ENCODE measurements at places on chromosomes 13 and 19. TPM values are rescaled to one million over a fixed set of nuclear protein-coding genes. Genes with fewer than 3 reads are reported as not detected.

- no peak for DNase-seq
Measured at GRCh38 chr13:29526741-29527140, 68.7 kb downstream of the SLC7A1 start.

- no peak for DNase-seq
Measured at GRCh38 chr19:9936326-9937000, at the start of gene OLFM2. TSS of gene OLFM2 (minus strand) at chr19:9936515. CDS start at chr19:9936366, 149 bp downstream.

GRCh38 chr19:30662211-30662861 lies 290.2 kb downstream of the ZNF536 start:
- no peak for DNase-seq

DNA sequence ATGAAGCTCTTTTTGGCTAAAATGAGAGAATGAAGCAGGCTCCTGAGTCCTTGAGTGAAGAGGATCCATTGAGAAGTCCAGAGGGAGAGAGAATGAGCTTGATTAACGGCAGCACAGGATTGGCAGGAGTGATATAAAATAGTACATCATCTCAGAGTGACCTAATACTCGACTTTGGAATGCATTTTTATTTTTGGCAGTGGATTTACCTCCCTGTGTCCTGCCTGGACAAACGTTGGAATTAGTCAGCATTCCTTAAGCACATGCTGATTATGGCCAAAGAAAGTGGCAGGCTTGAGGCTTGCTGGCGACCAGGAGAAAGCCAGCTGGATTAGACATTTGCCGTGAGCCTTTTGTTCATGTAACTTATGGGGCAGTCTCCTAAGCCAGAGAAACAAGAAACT lies 22.9 kb downstream of the LRCH1 start:
- DNase-seq: no peak

GRCh38 chr13:26050568-26051230 lies 1.1 kb downstream of the SHISA2 start:
- no peak for DNase-seq

GRCh38 chr13:91644806-91645205 lies 246.4 kb downstream of the GPC5 start:
- DNase-seq: no peak

- DNase-seq: no peak
Measured at GRCh38 chr19:867301-867793, 7.9 kb downstream of the CFD start.

GRCh38 chr19:14580623-14581237 lies 2.2 kb upstream of the CLEC17A start:
- DNase-seq: no peak

- DNase-seq: peak; percentile 84
Measured at GRCh38 chr19:49142866-49143335, 12.3 kb downstream of the HRC start.

DNA sequence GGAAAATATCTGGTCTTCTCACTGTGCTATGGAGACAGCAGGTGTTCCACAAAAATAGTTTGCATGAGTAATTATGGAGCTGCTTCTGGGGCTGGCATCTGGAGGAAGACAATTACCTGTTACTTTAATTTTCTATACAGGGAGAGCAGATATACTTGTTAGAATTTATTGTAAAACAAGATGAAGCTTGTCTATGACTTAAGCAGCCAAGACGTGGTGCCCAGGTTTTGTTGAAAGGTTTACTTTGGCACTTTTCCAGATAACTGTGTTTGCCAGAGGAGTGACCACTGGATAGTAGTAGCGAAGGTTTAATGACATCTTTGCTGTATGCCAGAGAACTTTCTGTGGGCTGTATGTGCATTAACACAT lies 134.5 kb upstream of the KL start:
- DNase-seq: no peak

GRCh38 chr13:89916551-89916950 lies 1430.9 kb upstream of the MIR17HG start:
- no peak for DNase-seq

- DNase-seq: no peak
Measured at GRCh38 chr19:46791944-46792343, 3.5 kb upstream of the SLC1A5 start.

- DNase-seq: no peak
Measured at GRCh38 chr13:24274452-24275021, 34.8 kb upstream of the C1QTNF9 start.

DNA sequence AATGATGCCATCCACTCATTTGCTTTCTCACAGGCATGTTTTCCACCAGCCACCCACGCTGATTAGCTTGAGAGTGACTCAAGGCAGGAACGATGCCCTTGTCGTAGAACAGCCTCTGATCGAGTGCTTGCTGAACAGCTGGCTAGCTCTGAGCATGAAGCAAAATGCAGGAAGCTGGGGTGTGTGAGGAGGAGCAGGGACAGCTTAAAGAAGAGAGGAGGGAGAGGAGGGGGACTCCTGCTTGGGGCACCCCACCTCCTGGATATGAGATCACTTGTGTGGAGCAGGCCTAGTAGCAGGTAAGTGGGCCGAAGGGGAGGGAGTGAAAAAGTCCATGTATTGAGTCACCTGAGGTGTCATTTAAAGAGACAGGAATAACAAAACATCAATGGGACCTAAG lies 48.8 kb downstream of the IRS2 start:
- no peak for DNase-seq

DNA sequence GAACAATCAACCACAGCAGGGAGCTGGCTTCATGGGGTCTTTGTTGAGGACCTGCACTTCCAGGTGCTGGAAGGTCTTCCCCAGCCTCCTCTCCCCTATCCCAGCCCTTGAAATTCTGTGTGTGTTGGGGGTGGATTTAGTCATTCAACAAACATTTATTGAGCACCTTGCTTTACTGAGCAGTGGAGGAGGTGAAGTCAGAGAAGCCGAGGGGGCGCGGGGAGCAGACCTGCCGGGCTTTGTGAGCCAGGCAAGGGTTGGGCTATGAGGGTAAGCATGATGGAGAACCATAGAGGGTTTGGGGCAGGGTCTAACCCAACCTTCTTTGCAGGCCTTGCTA lies 3.5 kb upstream of the C19orf85 start:
- DNase-seq: no peak

DNA sequence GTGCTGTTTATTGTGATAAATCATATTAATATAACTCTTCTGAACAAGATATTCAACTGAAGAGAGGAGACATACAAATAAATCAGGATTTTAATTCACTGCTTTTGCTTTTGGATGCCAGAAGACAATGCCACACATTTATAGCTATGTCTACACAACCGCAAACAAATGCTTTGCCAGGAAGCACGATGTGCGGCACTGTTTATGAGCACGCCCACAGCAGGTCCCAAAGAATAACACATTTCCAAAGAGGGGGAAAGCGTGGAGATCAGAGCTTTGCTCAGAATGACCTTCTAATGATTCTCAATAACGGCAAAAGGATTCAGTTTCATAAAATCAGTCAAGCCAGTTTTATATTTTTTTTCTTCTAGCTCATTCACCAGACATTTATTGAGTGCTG lies 16.7 kb downstream of the FAM216B start:
- no peak for DNase-seq

DNA sequence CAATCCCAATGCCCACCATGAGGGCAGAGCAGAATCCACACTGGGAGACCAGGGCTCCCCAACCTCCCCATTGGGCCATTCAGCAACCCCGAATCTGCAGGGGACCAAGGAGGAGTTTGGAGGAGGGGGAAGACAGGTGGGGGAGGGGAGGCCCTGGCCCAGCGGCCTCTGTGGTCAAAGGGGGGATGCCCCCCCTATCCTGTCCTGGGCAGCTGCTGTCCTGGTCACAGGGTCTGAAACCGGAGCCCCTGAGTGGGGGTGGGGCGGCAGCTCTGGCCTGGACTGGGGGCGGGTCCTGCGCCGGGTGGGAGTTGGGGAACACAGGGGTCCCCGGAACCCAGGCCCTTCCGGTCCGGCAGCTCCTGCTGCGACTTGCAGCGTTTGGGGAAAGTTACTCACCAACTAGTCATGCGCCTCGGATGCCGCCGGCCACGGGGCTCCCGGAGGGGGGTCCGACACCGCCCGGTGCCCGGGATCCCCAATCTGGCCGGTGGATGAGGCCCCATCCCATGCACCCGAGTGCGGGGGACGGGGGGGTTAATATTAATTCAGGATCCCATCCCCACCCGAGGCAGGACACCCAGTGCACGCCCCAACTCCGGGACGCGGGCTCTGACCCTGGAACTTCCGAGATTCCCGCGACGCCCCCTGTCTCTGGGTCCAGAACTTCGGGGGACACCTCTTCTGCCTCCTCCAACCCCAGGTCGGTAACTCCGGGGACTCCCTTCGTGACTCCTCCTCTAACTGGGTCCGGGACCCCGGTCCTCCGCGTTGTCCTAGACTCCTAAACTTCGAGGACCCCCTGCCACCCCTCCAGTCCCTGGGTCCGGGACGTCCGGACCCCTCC lies 872 bp downstream of the HOMER3 start:
- DNase-seq: no peak

DNA sequence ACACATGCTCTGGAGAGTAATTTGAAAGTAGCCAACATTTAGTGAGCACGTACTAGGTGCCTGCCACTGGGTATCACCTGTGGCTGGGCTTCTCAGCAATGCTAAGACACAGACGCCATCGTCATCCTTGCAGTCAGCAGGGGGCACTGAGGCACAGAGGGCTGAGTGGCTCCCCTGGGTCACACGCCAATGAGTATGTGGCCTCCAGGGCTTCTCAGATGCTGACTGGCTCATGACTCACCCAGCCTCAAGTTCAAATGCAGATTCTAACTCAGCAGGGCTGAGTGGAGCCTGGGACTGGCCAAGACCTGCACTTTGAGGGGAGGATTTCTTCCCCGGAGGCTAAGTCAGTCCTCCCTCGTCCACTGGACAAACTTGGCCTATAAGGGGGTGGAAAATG lies 115.1 kb upstream of the CACNA1A start:
- DNase-seq: no peak

- DNase-seq: no peak
Measured at GRCh38 chr19:13077240-13077639, 25.4 kb downstream of the LYL1 start.

- peak; percentile 45 for DNase-seq
Measured at GRCh38 chr13:105343134-105343806, 1192.2 kb downstream of the EFNB2 start.

DNA sequence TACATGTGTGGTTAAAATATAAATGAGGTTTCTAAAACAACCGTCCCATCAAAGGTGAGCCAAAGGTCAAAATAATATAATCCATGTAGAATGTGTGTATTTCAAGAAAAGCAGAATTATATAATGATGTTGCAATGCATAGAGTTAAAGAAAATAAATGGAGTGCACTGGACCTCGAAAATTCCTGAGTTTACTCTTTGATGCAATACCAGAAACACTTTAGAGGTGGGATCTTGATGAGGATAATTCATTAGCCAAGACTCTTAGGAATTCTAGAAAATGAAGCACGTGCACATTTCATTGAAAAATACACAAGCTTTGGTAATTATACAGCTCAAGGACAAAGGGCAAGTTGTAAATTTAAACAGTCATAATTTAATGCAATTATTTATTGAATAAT lies 508.9 kb upstream of the ARGLU1 start:
- DNase-seq: no peak

DNA sequence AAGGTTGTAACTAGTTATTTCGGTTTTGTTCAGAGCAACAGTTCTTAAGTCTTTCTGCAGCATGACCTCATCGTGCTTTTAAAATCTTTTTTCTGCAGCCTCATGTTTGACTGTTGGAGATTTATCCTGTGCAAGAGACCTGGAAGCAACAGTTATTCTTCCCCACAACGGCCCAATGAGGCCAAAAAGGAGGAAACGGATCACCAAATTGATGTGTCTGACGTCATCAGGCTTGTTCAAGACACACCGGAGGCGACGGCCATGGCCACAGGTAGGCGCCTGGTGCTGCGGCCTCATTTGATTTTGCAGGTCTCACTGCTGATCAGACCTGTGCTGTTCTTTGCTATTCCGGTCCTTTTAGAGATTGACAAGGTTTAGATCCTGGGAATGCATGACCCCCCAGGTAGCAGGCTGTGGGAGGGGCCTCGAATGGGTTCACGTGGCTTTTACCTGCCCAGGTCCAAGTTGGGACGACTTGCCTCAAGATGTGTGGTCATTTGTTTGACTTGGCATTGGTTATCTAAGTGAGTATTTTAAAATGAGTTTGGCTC lies 66.8 kb upstream of the MCF2L start:
- DNase-seq: no peak

DNA sequence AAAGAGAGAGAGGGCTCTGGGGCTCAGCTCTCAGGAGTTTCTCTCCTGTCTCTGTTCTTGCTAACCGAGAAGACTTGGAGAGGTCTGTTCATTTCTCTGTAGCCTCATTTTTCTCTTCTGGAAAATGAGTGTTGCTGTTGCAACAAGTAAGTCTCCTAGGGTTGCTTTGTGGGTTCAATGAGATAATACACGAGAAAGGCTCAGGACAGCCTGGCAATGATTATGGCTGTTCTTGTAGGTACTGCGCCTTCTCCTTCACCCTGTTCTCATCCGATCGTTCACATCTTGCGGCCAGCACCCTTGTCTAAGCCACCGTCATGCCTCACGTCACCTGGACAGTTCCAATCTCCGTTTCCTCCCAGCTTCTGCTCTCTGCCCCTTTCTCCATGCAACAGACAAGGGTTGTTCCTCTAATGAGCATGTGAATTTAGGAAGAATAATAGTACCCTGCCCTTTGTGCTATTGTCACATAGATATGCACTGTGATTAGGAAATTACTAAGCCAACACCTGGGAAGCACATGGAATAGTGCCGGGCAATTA lies 4.2 kb downstream of the C5AR1 start:
- DNase-seq: no peak

Gene MAG
- 2.4 TPM for polyA plus RNA-seq

Gene SMAD9
- 30.9 TPM for polyA plus RNA-seq

Gene HCST
- polyA plus RNA-seq: 3.0 TPM

Gene PSG6
- 0.15 TPM for polyA plus RNA-seq

Gene C13orf42
- 0.22 TPM for polyA plus RNA-seq

Gene ACTN4
- 665 TPM for polyA plus RNA-seq

Gene F2RL3
- polyA plus RNA-seq: 0.82 TPM

Gene SIGLEC10
- polyA plus RNA-seq: 1.3 TPM

Gene RPL21
- polyA plus RNA-seq: 850 TPM

Gene BCAM
- polyA plus RNA-seq: 605 TPM

Gene ELSPBP1
- polyA plus RNA-seq: not detected

Gene DCLK1
- polyA plus RNA-seq: 6.3 TPM

Gene KLK15
- not detected for polyA plus RNA-seq

Gene ZNF569
- polyA plus RNA-seq: 10.0 TPM

Gene RPS5
- polyA plus RNA-seq: 816 TPM

Gene NFILZ
- not detected for polyA plus RNA-seq

Gene ETV2
- 3.1 TPM for polyA plus RNA-seq

All from right renal pelvis (tissue), 4 donors.